ENCODE measurements at places on chromosomes 2 and 18.

- no peak for DNase-seq
These were observed 156.8 kb downstream of the CTIF start for GRCh38 chr18:48695671-48696070.

DNA sequence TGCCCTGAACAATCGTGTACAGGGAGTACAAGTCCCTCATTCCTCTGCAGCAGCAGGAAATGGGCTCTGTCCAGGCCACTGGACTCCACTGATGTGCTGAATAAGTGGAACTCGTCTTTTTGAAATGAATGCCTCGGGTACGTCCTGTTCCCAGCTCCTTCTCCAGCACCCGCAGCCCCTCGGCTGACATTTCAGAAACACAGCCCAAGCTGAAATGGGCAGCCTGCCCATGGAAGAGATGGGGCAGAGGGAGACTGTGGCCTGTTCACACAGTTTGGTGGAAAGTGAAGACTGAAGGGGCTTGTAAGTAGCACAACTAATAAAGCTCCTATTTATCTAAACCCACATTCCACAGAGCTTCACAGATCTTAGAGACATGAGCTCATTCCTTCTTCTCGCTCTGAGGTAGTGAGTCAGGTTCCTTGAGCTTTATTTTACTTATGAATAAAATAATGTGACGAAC is 498.6 kb downstream of the TXNL1 start:
- DNase-seq = no peak

DNA sequence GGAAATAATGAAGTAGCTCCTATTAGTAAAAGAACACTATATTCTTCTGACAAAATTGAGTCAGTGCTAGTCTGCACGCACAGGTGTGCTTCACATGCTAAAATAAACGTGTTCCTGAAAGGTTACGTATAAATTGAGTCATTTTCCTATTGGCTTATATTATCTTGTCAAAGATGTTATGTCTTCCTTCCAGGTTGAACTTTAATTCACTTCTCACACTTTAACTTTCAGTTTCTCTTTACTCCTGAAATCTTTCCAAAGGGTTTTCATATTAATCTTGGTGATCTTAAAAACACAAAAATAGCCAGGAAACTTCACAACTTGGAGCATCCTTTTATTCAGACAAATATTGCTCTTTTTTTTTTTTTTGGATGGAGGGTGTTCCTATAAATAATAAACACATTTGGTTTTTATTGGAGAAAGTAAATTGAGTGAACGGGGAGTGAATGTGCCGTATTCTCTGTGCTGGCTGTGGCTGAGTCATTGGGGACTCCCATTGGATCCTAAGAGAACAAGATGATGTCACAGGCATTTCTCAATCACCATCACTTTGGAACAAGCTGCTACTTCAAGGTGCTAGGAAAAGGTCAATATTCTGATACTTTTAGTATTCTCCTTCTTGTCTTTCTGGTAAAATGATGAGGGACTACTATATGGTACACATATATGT is 150.2 kb upstream of the SPATS2L start:
- no peak for DNase-seq

- DNase-seq = no peak
These were observed 129.1 kb downstream of the NDUFA10 start for GRCh38 chr2:239896075-239896474.

DNA sequence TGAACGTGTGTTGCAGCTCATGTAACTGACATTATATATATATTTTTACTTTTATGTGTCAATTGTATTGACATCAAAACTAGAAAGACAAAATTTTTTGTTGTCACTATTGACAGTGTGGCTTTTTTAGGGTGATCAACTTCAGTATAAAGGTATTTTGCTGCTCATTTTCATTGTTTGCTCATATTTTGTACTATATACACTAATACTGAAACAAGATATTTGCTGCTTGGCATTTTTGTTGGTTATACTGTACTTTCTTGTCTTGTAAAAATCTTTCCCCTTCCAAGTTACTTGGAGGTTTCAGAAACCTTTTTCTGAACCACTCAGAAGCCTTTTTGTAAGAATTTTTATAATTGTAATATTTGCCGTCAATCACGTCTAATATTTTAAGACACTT is 16.5 kb downstream of the AFTPH start:
- no peak for DNase-seq

DNA sequence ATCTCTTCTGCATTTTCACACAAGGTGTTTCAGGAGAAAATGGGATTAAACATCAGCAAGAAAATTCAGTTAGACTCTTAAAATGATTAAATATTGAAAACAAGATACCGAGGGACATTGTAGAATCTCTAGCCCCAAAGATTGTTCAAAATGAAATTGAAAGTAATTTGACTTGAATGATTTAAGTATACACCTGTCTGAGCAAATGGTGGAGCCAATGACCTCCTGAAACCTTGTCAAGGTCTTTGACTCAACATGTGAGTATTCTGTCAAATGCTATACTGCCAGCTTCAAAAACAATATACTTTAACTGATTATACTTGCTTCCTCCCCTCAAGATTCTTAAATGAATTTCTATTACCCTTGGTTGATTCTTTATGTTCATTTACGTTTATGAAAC is 411.0 kb downstream of the DCC start:
- DNase-seq = no peak

- DNase-seq = no peak
These were observed 201.9 kb upstream of the RBMS1 start for GRCh38 chr2:160695402-160696086.

- DNase-seq = peak; percentile 18
These were observed 146.7 kb downstream of the PARD3B start for GRCh38 chr2:204691911-204692510.

GRCh38 chr2:68263632-68264031 is 11.3 kb upstream of the PPP3R1 start:
- no peak for DNase-seq

- DNase-seq = no peak
These were observed 49.0 kb downstream of the STRADB start for GRCh38 chr2:201500534-201500933.

GRCh38 chr18:66833646-66834045 is 229.8 kb upstream of the CDH19 start:
- DNase-seq = no peak

GRCh38 chr18:51753365-51754057 is 556.0 kb upstream of the MEX3C start:
- no peak for DNase-seq

GRCh38 chr2:191617575-191617974 is 60.4 kb upstream of the NABP1 start:
- DNase-seq = peak; percentile 80

- DNase-seq = no peak
These were observed 1234.0 kb upstream of the ZEB2 start for GRCh38 chr2:145753966-145754365.

GRCh38 chr2:15912203-15912602 is 28.1 kb upstream of the MYCN start:
- no peak for DNase-seq

- DNase-seq = peak; percentile 56
These were observed 8.0 kb downstream of the TMBIM1 start for GRCh38 chr2:218284106-218284811.

DNA sequence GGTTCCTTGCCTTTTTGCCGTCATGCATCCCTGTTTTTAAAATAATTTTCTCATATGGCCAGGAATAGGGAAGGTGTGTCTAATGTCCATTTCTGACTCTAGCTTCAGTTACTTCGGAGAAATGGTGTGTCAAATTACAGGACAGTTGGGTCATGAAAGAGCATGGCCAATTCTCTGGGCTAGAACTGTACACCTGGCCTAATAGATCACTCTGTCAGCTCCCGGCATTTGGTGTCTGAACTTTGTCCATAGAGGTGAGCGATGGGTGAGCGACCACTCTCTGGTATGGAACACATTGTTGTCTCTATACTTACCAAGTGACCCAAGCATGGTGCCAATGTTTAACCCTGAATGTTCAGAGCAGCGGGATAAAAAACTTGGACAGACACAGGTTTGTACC is 38.3 kb upstream of the ASB18 start:
- no peak for DNase-seq

GRCh38 chr2:193738892-193739291 is 1544.2 kb upstream of the TMEFF2 start:
- no peak for DNase-seq

DNA sequence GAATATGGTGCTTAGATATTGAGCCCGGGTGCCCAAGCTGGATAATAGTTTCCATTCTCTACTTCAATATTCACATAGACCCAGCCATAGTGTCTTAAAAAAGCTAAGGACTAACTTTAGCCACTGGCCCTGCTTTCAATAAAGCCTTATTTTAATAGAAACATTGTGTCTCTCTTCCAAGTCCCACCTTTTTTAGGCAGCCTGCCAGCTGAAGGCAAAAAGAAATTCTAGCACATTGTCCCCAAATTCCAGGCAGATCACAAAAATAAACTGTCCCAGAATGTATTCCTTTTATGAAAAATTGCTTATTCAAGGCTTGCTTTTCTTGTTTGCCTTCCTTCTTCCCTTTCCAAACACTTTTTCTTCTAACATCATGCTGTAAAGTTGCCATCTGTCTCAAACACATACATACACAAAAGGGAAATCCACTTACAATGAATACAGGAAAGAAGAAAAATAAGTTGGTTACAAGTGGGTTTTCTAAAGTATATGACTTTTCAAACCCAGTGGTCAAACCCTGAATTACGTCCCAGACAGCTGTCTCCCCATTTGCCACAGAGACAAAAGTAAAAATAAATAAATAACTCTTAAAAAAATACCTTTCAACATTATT is 778.5 kb downstream of the BCL11A start:
- DNase-seq = no peak

GRCh38 chr2:105138643-105139042 is 100.8 kb downstream of the MRPS9 start:
- no peak for DNase-seq

- DNase-seq = no peak
These were observed 402.6 kb upstream of the ZEB2 start for GRCh38 chr2:144922519-144922918.

DNA sequence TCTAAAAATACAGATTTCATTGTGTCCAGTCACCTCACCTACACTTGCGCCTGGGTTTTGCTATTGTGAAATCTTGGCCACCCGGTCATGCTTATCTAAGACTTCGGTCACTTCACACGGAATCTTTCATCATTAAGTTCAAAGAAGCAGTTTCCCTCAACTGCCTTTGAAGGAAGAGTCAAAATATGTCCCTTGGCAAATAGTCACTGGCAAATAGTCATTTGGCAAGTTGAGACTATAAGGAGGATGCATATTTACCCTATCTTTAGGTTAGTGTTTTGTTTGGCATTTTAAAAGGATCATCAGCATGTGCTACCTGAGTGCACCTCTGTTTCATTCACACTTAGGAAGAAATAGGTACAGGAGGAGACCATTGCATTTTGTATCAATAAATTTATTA is 95.9 kb downstream of the FEZ2 start:
- no peak for DNase-seq

DNA sequence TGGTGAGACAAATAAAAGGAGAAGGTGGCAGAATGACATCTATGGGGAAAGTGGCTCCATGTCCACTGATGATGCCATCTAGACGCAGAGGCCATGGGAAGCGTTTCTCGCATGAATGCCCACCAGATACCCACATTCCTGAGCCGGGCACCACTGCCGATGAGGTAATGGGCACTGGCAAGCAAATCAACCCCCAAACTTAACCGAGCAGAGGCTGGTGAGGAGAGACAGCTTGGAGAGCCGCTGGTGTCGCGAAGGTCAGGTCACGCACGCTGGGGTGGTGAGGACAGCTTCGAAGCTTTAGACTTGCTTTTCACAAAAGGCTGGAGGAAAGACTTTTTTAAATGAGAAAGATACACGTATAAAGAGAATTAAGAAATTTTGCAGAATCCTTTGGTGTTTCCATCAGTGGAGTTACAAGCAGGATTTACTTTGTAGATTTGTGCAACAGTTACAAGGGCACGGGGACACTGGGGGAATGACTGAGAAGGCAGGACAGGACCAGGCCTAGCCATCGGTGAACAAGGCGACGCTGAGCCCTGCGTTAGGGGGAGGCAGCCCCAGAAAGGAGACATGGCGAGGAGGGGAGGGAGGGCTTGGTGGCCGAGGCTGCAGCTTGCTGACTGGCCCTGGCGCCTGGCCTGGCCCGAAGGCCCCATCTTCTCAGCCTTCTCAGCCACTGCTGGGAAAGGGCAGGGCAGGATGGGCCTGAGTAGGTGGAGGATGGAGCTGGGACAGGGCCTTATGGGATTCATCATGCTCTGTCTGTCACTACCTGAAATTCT is 83.9 kb upstream of the HDAC4 start:
- DNase-seq = no peak

DNA sequence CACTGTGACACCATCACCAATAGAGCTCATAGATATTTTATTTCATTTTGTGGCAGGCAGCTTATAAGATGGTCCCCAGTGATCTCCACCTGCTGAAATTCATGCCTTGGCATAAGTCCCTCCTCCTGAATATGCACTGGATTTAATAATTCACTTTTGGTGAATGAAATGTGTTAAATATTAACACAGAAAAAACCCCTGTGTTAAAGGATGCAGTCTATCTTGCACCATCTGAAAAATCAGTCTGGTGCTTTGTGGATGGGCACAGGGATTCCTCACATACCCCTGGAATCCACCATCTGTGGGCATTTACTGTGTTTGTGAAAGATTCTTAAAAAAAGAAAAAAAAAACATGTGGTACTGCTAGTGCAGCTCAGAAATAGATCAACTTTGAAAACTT is 26.1 kb upstream of the WIPF1 start:
- DNase-seq = no peak

GRCh38 chr18:6497543-6497942 is 82.8 kb upstream of the L3MBTL4 start:
- no peak for DNase-seq

DNA sequence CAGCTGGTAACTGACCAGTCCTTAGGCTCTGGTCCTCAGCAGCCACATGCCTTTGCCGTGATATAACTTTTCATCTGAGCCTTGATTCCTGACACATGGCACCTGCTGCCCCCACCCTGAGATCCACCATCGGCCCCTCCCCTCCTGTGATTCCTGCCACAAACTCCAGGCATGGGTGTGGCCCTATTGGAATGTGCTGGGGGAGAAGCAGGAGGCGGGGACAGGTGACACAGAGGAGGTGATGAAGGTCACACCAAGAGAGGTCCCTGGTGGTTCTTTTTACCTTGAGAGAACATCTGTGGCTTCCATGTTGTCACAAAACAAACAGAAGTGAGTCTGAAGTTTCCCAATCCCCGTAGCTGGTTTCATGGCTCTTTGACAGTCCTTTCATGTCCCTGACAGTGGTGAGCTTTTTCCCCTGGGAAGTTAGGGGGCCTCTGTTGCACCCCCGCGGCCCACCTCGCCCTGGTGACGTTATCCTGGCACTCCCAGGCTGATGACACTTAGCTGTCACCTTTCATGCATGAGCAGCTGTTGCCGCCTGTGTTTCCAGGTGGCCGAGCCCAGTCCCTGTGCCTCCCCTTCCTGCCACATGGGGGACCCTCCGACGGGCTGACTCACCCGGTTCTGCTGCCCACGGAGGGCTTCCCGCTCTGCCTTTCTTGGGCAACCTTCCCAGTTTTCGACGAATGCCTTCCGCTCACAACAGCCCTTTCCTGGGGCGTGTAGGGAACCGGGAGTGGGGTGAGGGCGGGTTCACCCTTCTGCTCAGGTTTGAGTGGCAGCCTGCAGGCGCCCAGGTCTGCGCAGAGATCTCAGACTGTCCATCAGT is 66.3 kb upstream of the GLI2 start:
- no peak for DNase-seq

- DNase-seq = no peak
These were observed 110.3 kb downstream of the NCK2 start for GRCh38 chr2:105854972-105855371.
